ENCODE measurements at places on chromosomes 11 and 22.

GRCh38 chr11:118076754-118077281 is at the start of gene TMPRSS4:
Gene TMPRSS4 (plus strand): TSS chr11:118077078. CDS start chr11:118077303, 225 bp downstream.
- no peak for DNase-seq

DNA sequence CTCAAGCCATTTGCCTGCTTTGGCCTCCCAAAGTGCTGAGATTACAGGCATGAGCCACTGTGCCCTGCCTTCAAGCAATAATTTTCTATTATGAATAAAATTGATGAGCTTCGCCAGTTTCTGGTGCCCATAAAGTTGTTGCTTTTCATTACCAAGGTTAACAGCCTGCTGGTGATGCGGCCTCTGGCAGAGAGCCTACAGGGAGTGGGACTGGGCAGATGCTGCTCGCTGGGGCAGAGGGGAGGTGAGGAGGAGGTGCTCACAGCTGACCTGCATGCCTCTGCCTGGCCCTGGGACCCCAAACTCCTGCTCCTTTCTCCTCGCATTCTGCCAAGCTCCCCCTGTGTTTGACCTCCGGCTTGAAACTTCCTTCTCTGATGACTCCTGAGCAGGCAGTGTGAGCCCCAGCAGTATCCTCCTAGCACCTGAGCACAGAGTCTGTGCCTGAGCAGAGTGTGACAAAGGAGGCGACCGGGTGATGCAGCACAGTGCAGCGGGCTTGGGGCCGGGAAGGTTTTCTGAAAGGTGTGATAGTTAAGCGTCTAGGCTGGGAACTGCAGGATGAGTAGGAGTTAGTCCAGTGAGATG is 56.1 kb upstream of the B3GAT1 start:
- DNase-seq, result no peak

DNA sequence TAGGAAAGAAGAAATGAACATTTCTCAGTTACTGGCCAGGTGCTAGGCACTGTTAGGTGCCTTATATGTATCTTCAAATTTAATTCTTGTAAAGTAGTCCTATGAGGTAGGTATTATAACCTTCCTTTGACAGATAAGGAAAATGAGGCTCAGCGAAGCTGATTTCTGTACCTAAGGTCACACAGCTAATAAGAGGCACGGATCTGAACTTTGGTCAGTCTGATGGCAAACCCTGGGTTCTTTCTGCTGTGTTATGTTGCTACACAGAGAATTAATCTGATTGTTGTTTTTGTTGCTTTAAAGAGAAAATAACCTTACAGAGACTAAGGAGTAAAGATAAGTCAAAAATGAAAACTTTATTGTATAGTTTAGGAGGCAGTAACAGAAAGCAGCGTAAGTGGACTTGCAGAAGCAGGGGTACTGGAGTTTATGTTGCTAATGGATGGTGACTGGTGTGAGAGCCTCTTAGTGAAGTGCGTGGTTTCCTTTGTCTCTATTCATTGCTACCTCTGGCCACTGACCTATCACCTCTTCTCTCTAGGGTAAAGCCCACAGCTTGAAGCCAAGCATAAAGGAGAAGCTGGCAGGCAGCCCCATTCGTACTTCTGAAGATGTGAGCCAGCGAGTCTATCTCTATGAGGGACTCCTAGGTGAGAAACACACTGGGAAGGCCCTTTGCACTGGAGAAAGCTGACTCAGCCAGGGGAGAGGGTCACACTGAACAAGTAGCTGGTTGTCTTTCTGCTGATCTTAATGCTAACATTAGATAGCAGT is 38.3 kb downstream of the MADD start:
- no peak for DNase-seq

DNA sequence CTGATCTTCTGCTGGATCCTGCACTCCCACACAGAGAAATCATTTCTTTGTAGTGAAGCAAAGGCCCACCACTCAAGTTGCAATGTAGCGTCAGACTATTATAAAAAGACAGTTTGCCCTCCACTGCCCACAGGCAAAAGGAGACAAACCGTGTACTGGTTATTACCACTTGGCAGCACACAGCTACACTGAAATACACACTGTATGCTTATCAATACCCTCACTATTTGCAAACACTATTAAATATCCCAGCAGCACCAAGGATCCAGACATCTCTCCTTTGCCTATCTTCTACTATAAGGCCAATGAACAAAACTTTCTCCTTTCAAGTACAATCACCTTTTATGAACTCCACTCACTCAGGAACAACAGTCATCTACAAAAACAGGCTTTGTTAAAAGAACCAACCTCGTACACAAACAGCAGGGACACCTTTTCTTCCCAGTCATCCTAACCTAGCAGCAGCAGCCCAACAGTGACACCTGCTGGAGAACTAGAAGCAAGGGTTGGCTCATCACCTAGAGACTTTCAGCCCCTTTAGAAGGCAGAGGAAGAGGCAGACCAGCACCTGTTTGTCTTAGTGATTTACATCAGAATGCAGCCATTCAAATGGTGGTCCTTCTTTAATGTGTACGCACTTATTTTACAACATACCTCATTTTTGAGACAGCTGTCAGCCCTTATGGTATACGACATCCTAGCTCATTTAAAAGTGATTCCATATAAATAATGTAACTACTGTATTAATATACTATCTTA is 56.1 kb downstream of the AMBRA1 start:
- peak; percentile 56 for DNase-seq

- DNase-seq, result no peak
Observed at GRCh38 chr11:126404367-126404766, 48.9 kb downstream of the ST3GAL4 start.

GRCh38 chr11:128627666-128628324 is 40.4 kb upstream of the ETS1 start:
- peak; percentile 39 for DNase-seq

GRCh38 chr11:35712533-35712932 is 50.0 kb downstream of the TRIM44 start:
- no peak for DNase-seq

- no peak for DNase-seq
Observed at GRCh38 chr22:46538814-46539160, 1.4 kb upstream of the CELSR1 start.

GRCh38 chr22:36151006-36151595 is 9.5 kb downstream of the APOL3 start:
- no peak for DNase-seq

GRCh38 chr11:120801801-120802689 is 221.9 kb upstream of the TBCEL start:
- peak; percentile 49 for DNase-seq
